ENCODE measurements at places on chromosomes 11 and 22.
A peak's percentile ranks its signal among the peaks of the same experiment; 100 is the strongest.

GRCh38 chr11:110919241-110919922, 207.1 kb upstream of the ARHGAP20 start:
- DNase-seq, result no peak

DNA sequence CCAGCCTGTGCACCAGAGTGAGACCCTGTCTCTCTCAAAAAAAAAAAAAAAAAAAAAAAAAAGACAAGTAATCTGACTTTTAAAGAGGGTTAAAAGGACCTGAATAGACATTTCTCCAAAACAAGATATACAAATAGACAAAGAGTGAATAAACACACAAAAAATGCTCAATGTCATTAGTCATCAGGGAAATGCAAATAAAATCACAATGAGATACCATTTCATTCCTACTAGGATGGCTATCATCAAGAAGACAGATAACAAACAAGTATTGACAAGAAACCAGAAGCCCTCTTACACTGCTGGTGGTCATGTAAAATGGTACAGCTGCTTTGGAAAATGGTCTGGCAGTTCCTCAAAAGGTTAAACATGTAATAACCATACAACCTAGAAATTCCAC, 4.1 kb downstream of the RIC3 start:
- DNase-seq, result peak; percentile 23

- no peak for DNase-seq
These were observed 884 bp downstream of the IL10RA start for GRCh38 chr11:117986981-117987574.

DNA sequence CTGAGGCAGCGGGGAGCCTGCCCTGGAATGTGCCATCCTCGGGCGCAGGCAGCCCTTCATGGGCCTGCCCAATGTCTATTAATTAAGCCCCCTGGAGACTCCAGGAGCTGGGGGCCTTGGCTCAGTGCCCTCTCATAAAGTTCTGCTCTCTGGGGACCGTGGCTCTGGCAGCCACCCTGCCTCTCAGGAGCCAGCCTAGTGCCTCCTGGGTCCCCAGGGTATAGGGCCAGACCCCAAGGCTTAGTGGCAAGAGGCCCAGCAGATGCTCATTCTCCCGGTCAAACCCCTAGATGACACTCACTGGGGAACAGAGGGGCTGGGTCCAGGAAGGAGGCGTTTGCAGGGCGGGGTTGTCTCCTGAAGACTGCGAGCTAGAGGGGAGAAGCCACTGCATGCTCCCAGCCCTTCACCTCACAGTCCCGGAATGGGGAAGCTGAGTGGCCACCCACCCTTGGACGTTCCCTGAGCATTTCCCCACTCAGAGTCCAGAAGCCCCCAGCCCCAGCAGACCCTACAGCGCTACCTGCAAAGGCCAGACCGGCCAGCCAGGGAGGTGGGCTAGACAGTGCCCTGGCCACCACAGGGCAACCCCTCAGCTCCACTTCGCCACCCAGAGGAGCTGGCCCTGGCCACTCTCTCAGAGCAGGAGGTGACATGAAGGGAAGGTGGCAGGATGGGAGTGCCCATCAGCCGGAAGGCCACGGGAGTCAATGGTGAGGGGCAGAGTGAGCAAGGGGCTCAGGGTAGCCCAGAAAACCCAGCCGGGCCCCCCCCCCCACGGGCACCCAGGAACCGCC, 83.0 kb downstream of the CDKN1C start:
- DNase-seq, result no peak

GRCh38 chr11:79312617-79313529, 128.0 kb downstream of the TENM4 start:
- DNase-seq, result no peak

Measured in SK-N-DZ (cell line).